ENCODE measurements at places on chromosomes 5 and 9.
A peak's percentile ranks its signal among the peaks of the same experiment; 100 is the strongest.

- no peak for DNase-seq
These were observed 110.0 kb upstream of the PTGER4 start for GRCh38 chr5:40569546-40570270.

DNA sequence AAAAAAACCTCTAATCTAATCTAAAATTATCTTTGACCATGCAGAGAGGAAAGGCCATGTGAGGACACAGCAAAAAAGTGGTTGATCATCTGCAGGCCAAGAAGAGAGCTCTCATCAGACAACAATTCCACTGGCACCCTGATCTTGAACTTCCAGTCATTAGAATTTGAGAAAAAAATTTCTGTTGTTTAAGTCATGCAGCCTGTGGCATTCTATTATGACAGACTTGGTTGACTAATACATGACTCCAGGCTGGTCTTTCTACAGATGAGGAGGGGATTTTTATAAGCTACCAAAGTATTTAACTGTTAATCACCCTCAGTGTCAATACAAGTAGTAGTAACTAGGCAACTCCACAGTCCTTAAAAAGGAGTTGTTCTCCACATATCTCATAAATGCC lies 358.5 kb upstream of the RGMB start:
- no peak for DNase-seq

- no peak for DNase-seq
These were observed 235.4 kb downstream of the CDH9 start for GRCh38 chr5:26802944-26803343.

DNA sequence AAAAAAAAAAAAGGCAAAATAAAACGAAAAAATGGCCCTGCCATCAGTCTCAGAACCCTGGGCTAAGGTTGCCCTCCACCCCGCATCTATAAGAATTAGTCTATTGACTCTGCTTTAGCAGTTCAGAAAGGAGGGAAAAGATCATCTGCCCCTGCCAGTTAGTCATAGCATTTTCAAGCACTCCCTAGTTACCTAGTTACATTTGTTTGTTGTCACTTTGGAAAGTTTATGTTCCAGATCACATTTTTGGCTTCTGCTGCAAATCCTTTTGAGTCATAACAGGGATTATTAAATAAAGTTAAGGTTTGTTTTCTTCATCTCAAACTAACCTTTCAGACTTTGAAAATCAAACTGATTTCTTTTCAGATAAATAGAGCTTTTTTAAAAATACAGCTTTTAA lies 52.1 kb downstream of the AQP7 start:
- DNase-seq, result peak; percentile 29

GRCh38 chr9:86185872-86186271 lies 73.6 kb downstream of the C9orf153 start:
- DNase-seq, result no peak

- no peak for DNase-seq
These were observed 619.6 kb upstream of the ADAMTS16 start for GRCh38 chr5:4520559-4520958.

- no peak for DNase-seq
These were observed 61.8 kb downstream of the SPATA31C2 start for GRCh38 chr9:88076286-88077070.

DNA sequence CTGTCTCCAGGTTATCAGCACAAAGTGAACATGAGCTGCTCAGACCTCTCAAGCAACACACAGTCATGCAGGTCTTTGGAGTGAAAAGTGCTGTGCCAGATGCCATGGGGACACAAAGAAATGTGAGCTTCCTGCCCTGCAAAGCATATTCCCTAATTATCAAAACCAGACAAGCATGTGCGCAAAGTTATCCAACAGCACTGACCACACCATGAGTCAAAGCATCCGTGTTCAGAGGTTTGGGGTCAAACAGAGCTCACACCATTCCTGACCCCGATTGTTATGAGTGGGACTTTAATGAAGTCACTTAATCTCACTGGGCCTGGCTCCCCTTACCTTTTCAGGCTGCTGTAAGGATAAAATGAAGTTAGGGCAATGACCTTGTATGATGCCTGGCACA lies 138.5 kb downstream of the SLIT3 start:
- DNase-seq, result peak; percentile 71

GRCh38 chr9:2781336-2781735 lies 62.6 kb downstream of the PUM3 start:
- DNase-seq, result no peak

DNA sequence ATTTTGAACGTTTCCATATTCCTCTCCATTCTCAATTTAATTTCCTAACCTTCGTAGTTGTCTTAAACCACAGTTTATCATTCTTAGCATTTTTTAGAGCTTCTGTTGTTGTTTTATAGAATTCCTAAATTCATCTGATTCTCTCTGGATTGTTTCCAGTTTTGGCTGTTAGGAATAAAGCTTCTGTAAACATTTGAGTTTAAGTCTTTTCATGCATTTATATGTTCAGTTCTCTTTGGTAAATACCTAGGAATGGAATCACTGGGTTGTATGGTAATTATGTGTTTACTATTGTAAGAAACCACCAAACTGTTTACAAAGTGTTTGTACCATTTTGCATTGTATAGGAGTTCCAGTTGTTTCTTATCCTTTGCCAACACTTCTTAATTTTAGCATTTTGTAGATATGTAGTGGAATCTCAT lies 29.7 kb downstream of the GPR21 start:
- no peak for DNase-seq

DNA sequence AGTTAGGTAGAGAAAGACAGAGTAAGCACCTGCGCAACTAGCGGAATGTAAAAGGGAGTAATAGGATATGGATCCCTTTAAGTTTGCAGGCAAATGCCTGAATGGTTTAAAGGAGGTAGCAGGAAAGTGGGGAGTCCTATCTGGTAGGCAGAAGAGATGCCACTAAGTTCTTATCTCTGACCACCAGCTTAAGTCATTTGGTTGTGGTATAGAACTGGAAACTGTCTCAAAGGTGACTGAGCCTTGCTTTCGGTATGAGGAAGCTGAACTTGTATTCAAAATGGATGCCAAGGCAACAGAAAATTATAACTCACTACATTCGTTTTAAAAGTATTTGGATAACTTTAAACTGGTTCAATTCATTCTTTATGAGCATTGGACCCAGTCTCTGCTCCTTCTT lies 475.6 kb downstream of the DMRTA1 start:
- DNase-seq, result no peak

DNA sequence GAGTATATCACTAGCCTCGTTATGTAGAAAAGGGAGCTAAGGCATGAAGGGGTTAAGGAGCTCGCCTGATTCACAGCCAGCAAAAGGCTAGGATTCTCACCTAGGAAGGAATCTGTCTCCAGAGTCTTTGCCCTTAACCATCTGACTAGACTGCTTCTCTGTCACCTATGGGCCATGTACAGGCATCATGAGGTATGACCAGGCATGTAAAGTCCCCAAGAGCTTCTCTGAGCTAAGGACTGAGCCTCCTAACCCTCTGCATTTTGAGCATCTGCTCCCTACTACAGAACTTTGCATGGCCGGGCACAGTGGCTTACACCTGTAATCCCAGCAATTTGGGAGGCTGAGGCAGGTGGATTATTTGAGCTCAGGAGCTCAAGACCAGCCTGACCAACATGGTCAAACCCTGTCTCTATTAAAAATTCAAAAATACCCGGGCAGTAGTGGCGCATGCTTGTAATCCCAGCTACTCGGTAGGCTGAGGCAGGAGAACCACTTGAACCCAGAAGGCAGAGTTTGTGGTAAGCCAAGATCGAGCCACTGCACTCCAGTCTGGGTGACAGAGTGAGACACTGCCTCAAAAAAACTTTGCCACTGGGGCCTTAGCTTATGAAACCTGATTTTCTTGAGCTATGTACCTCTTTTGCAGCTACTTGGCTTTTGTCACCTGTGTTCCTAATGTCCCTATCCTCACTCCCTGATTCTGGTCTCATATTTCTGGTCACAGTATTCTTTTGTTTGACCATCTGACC lies 33.2 kb upstream of the IL7R start:
- DNase-seq, result no peak

DNA sequence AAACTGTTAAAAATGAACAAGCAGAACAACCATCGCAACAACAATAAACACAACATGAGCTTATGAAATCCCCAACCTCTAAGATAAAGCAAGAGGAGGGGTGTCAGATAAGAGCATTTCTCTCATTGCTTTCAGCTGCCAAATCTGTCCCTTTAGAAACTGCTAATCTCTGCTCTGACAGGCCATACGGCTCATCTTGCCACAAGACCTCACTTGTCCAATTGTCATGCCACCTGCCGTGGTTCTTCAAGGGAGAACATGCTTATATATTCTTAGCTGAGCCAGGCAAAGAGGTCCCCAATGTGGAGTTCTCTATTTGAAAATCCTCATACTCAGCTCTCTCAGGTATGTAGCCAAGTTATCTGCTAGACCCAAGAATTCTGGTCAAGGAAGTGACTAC lies 405.0 kb upstream of the TNC start:
- no peak for DNase-seq

- no peak for DNase-seq
These were observed 309.1 kb downstream of the ADAMTS6 start for GRCh38 chr5:65172486-65173129.

- peak; percentile 37 for DNase-seq
These were observed 27.8 kb upstream of the GRPEL2 start for GRCh38 chr5:149317281-149318048.

DNA sequence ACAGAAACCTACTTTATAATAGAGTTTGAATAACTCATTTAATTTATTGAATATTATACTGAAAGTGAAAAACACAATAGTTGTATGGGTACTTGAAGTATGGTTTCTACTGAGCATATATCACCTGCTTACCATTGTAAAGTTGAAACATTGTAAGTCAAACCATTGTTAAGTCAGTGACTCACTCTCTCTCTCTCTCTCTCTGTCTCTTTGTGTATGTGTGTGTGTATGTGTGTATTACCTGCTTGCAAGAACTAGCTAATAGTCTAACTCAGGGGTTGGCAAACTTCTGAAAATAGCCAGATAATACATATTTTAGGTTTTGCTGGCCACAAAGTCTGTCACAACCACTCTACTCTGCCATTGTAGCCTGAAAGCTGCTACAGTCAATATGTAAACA lies 564.3 kb upstream of the ZNF608 start:
- DNase-seq, result no peak

- no peak for DNase-seq
These were observed 28.2 kb downstream of the RGS7BP start for GRCh38 chr5:64534033-64534432.

DNA sequence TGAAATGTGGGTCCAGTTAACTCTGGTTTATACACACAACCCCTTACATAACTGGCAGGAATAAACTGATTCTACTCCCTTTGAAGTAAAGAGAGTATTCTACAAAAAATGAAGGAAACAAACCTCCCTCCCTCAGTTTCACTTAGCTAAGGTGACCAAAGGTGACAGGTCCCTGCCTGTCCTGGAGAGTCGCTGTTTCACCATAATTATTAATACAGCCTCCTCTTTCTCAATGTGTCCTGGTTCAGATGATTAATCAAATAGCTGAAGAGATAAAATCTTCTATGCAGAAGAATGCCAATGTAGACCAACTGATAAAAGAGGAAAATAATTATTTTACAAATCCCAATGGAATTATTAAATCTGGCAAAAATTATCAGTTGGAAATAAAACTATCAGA lies 163.7 kb upstream of the GNA14 start:
- no peak for DNase-seq

GRCh38 chr5:3320317-3320875 lies 275.2 kb upstream of the IRX1 start:
- no peak for DNase-seq

- no peak for DNase-seq
These were observed 701 bp upstream of the ZNF462 start for GRCh38 chr9:106862110-106862820.

DNA sequence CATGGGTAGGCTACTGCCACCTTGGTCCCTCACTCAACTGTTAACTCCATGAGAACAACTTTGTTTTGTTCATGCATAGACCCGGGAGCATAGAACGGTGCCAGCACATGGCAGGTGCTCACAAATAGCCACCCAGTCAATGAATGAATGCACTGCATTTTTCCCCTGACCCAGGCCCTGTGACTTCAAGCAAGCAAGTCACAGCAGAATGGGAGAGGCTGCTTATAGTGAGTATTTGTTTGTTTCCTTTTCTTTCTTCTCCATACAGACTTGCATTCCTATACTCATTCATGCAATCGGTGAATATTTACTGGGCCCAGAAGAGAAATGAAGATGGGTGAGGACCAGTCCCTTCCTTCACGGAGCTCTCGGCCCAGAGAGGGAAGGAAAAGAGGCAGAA lies 62.0 kb downstream of the SHB start:
- DNase-seq, result no peak

GRCh38 chr9:79925326-79925725 lies 353.6 kb downstream of the TLE4 start:
- DNase-seq, result no peak

DNA sequence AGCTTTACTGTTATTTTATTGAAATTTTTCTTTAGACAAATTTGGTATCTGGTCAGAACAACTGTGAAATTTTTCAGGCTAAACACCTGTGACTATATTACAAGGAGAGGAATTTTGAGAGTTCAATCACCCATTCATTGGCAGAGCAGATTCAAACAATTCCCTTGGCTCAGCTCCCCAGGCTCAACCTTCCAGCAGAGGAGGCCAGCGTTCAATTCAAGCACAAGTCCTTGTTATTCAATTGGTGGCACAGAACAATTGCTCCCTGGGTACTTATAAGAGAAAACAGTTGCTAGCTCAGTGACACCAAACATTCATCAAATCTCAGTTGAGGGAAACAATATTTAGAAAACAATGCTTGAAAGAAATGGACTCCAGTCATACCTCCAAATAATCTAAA lies 83.3 kb downstream of the SUSD1 start:
- no peak for DNase-seq

DNA sequence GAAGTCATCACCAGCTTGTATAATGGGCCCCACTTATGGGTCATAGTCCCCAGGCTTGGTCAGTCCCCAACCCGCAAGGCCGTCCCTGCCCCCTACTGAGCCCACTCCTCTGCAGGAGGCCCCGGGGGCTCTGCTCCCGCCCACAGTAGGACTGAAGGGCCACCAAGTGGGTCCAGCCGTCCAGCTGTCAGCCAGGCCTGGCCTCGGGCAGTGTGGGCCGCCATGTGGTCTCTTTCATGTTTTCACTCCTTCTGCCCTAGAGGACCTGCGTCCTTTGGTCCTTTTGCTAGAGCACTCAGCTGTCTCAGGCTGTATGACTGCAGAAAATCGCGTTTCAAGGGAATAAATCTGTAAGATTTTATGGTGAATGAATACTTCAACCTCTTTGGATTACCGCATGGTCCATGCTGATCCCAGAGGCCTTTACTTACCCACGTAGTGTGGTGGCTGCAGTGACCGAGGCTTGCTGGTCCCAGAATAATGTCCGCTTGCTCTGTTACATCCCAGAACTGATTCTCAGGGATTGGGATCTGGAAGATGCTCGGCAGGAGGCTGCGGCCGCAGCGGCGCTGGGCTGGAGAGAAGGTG lies 105.7 kb upstream of the FAM120A start:
- no peak for DNase-seq

- DNase-seq, result no peak
These were observed 48.8 kb downstream of the HSD17B3 start for GRCh38 chr9:96253059-96253696.

Data from HFF-Myc (cell line).